ENCODE measurements at places on chromosomes 11 and 22.

GRCh38 chr11:65642014-65642671 lies 4.2 kb downstream of the SIPA1 start:
- no peak for DNase-seq

DNA sequence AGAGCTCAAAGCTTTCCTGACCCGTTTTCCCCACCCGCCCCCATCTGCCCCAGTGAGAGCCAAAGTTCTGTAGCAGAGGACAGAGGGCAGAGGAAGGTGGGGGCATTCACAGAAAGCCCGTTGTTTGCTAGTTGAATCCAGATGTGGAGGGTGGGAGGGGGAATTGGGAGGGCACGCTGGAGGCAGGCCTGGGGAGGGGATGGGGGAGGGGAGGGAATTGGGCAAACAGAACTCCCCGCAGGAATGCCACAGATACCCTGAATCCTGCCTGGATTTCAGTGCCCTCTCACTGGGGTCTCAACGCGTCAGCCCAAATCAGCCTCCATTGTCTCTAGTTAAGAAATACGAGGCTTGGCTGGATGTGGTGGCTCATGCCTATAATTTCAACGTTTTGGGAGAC lies 12.9 kb upstream of the OAF start:
- no peak for DNase-seq

DNA sequence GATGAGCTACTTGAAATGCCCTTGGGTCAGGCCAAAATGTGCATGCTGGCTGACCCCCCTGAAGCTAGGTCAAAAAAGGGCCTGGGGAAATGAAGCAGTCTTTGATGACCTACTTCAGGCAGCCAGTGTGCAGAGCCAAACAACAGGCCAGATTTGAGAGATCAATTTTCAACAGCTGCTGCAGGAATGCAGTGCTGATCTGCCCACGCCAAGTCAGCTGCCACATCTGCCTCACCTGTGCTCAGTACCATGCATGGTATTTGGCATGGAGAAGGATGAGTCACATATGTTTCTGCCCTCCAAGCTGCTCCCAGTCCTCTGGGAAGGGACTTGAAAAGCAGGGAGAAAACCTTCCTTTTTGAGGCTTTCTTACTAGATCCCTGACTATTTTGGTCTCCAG lies 35.8 kb downstream of the MTNR1B start:
- no peak for DNase-seq

GRCh38 chr22:47374901-47375575 lies 612.6 kb downstream of the TBC1D22A start:
- no peak for DNase-seq

- peak; percentile 50 for DNase-seq
Measured at GRCh38 chr11:93476796-93477195, 66.4 kb downstream of the SMCO4 start.

GRCh38 chr22:45450921-45451651 lies 37.6 kb downstream of the RIBC2 start:
- DNase-seq = peak; percentile 98

DNA sequence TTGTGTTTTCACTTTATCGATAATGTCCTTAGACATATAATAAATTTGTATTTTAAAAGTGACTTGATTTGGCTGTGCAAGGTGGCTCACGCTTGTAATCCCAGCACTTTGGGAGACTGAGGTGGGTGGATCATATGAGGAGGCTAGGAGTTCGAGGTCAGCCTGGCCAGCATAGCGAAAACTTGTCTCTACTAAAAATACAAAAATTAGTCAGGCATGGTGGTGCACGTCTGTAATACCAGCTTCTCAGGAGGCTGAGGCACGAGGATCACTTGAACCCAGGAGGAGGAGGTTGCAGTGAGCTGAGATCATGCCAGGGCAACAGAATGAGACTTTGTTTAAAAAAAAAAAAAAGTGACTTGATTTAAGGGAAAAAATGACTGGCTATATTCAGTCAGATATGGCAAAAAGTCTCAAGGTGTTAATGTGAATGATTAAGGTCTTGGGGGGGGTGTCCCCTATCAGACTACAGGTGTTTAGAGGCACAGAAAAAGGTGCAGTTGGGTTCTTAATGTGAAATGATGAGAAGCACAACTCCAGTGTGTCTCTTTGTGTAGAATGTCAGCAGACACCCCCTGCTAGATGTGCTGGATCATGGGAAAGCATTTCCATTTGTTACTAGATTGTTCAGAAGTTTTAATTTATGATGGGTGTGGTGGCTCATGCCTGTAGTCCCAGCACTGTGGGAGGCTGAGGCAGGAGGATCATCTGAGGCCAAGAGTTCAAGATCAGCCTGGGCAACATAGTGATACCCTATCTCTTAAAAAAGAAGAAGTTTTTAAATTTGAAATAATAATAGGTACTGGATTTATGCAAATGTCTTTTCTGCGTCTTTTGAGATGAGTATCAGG lies 17.0 kb downstream of the NEAT1 start:
- no peak for DNase-seq

DNA sequence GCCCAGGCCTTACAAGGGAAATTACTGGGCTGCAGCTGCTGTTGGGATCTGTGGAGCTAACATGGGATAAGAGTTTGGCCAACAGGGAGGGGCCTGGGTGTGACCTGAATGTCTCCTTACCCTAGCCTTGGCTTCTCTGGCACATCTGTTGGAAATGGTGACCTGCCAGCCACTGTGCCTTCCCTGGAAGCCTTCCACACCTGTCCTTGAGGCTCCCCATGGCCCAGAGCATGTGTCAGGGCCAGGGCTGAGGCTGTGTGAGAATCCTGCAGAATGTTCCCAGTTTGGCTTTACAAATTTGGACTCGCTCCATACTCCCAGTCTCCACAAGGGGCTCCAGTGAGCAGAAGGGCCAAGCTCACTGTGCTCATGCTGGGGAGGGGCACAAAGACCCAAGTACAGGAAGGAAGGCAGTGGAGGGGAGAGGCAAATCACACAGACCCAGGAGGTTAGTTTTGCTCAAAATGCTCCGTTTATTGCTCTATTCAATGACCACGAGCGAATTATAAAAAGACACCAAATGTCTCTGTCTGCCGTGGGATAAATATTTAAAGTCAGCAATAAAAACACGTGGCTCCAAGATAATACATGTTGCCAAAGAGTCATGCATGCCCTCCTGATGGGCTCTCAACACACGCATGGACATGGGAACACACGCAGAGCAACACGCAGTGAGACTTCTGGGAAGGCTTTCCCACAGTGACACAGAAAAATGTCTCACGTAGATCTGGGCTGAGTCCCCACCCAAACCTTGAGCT lies 1.7 kb upstream of the IGSF22 start:
- no peak for DNase-seq

DNA sequence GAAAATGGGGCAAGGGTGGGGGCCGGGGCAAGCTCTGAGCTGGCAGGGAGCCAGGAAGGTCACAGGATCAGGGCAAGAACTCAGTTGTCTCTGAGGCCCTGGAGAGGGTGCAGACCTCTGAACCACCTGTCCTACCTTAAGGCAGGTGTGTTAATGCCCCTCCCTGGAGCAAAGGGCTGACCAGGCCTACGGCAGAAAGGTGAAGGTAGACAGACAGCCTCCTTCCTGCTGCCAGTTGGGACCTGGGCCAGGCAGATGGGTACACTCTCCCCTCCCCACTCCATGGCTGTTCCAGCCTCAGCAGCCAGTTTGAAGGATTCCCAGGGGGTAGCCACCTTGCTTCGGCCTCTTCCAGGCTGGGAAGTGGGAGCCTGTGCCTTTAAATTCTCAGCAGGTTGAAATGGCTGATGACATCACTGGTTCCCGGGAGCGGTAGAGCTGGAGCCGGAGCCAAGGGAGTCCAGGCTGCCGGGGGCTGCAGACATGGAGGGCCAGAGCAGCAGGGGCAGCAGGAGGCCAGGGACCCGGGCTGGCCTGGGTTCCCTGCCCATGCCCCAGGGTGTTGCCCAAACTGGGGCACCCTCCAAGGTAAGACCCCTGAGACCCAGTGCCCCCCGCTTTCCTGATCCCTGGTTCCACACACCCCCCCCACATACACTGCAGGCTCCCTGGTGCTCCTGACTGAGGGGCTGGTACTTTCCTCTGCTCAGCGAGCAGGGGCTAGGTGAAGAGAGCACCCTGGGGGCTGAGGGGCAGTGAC lies at the start of gene INPP5J:
Gene INPP5J (plus strand): TSS at position 435 of the 760 bp plus-strand sequence. CDS start 49 bp downstream, at position 484.
- DNase-seq = no peak

DNA sequence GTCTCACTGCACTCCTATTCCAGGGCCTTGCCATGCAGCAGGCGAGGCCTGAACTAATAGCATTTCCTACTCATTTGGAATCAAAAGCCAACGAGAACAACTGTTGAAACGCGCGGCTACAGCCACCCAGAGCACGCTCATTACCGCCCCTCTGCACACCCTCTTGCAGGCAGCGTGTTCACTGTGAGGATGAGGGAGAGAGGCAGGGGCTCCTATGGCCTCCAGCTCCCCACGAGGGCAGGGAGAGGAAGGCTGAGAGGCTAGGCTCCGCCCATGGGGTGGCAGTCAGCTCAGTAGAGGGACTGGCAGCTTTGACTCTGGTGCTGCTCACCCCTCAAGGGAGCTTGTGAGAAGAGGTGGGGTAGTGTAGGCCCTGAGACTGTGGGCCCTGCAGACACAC lies 26.2 kb downstream of the LMO1 start:
- DNase-seq = no peak

DNA sequence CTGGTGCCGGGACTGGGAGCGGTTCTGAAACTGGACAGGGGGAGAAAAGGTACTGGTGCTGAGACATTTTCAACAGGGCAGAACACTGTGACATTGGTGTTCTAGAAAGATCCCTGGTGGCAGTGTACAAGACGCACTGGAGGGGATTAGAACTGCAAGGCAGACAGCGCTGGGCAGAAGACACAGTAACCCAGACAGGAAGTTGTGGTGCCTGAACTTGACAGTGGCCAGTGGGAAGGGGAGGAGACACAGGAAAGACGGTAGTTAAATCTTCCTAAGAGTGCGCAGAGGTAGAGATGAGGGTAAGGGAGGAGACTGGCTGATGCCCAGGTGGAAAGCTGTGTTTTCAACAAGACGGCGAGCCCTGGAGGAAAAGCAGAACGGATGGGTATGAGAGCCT lies 24.5 kb downstream of the FAM227A start:
- no peak for DNase-seq

DNA sequence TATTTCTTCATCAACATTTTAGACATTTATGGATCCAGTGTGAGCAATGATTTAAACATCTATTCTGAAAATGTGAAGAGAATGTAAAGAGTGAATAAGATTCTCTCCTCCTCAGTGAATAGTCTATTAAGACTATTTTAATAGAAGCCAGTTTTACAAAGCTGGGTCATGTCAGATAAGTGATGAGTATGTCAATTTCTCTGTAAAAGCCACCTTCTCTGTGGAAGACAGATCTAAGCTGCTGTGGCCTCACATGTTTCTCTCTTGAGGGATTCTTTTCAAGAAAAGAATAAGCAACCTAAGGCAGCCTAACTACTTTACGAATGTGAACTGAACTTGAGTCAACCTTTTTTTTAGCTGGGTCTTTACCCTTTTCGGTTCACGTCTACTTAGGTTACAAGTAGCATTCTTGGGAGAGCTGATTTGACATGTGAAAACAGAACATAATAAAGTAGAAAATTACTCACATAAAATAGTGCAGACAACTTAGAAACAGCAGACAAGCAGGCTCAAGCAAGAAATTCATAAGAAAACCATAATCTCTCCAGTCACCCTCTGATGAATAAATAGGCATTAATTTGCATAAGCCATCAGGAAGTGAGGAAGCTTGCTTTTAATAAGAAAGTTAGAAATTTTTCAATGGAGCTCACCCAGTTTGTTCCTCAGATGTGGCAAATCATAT lies 9.9 kb downstream of the CTSC start:
- no peak for DNase-seq

DNA sequence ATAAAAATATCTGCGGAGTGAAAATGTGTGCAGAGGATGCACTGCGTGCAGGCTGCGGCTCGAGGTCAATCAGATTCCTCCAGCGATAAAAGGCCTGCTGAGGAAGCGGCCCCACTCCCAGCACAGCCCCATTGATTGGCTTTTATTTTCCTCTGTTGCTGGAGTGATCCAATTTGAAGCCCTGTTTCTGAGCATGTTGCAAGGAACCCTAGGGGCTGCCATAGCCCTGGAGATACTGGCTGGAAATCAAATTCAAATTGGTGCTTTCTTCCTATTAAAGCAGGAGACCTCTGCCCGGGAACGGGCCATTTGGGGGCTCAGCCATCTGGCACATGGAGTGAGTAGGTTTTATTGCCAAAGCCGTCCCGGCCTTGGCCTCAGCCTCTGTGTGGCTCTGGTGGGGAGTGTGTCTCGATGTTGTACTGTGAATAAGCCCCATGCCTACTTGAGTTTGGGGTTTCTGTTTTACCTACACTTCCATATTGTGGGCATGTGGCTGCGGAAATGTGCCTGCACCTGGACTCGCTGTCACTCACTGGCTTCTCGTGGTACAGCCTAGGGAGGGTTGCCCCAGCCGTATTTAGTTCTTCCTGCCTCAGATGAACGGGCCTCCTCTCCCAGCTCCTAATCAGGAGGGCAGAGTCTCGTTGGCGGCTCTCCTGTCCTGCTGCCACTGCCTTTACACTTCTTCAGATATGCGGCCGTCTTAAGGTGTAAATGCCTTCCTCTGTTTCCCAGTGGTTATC lies 25.6 kb downstream of the PARVB start:
- DNase-seq = no peak

GRCh38 chr11:18696638-18697225 lies 1.8 kb upstream of the TMEM86A start:
- no peak for DNase-seq

DNA sequence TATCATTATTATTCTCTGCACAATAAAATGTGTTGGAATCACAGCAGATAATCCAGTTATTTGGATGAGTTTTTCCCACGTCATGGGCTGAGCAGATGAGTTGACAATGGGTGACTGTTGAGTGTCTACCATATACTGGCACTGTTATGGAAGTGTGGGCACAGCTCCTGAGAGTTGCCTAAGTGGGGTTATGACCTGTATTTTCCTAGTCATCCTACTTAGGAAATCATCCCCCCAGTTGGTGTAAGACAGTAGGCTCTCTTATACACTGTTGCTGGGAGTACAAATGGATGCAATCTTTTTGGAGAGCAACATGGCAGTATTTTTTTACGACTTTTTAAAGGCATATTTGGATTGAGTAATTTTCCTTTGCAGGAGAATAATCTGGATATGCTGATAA lies 66.4 kb downstream of the TRAF6 start:
- DNase-seq = no peak

GRCh38 chr11:30586251-30587144 lies at the start of gene MPPED2:
TSS of gene MPPED2 (minus strand) at chr11:30586353. CDS start at chr11:30580373, 5,980 bp downstream.
- DNase-seq = no peak

GRCh38 chr22:21761994-21762680 lies 26.5 kb upstream of the YPEL1 start:
- no peak for DNase-seq

DNA sequence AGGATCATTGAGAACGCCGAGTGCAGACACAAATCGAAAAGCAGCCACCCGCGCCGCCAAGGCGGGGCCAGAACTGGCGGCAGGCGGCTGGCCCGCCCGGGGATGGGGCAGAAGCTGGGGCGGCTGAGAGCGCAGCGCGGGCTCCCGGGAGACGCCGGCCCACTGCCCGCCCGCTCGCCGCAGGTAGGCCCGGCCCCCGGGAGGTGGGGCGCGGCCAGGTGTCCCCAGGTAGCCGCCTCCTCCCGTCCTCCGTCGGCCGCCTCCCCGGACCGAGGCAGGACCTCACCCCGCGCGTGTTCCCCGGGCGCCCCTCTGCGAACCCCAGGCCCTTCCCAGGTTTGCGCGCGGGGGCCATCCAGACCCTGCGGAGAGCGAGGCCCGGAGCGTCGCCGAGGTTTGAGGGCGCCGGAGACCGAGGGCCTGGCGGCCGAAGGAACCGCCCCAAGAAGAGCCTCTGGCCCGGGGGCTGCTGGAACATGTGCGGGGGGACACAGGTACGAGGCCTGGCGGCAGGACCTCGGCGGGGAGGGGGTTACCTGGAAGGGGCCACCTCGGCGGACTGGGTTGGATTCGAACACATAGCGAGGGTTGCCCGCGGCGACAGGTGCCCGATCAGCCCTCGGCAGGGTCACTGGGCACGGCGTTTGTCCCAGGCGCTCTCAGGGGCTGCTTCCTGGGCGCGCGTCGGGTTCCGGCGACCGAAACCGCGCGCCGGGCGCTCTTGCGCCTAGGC lies at the start of gene PRRG4:
Gene PRRG4 (plus strand): TSS at position 248 of the 733 bp plus-strand sequence. CDS start 603 bp downstream, outside the sequence.
- DNase-seq = no peak

Measured in AG09309 (cell line).